HCT116 (cell line): ENCODE measurements at places on chromosomes 3 and 15. TPM values are rescaled to one million over a fixed set of nuclear protein-coding genes. Genes with fewer than 3 reads are reported as not detected.

DNA sequence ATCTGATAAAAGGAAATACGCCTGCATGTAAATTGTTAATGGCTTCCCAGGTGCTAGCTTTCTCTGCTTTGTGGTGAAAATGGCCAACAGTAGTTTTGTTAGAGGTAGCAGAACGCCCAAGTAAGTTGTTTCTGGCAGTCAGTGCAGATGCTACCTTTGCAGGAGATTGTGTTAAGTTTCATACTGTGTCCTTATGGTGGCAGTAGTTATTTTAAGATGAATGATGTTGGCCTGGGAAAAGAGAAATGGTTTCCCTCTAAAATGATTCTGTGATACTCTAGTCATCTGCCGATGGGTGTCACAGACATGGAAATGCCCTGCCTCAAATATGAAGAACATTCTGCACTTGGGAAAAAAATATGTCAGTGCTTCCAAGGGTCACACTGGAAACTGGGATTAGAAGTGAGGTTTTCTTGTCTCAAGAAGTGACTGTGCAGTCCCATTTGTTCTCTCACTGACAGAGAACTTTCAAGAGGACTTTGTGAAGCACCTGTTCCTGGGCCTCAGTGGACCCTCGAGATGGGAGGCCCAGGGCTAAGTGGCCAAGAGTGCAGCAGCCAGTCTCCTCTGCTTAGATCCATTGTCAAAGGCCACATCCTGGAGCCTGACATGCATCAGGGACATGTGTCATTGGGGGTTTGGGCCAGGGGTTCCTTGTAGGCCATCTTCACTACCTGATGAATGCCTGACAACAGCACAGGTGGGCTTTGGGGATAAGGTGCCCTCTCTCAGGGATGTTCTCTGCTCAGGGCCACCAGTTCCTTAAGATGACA lies 393.3 kb downstream of the CACNA2D3 start:
- no peaks in the 10 kb centered on the region for H3K4me1 ChIP-seq
- no peaks in the 10 kb centered on the region for H3K36me3 ChIP-seq
- H3K4me3 ChIP-seq = no peak overlapping the region
- DNase-seq = no peak
- H3K27me3 ChIP-seq = no peaks in the 10 kb centered on the region

DNA sequence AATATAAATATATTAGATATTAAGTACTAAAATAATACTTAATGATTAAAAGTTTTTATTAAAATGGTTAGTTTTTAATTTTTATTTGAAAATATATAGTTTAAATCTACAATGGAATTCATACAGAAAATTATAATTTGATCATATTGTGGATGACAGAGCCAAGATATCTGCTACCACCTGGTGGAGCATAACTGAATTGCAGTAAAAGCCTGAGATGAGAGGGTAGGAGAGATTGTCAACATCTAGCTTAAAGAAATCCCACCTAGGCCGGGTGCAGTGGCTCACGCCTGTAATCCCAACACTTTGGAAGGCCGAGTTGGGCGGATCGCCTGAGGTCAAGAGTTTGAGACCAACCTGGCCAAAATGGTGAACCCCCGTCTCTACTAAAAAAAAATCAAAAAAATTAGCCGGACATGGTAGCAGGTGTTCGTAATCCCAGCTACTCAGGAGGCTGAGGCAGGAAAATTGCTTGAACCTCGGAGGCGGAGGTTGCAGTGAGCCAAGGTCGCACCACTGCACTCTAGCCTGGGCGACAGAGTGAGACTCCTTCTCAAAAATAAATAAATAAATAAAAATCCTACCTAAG lies 25.1 kb upstream of the CSTA start:
- H3K4me3 ChIP-seq = no peak overlapping the region
- no peaks in the 10 kb centered on the region for H3K4me1 ChIP-seq
- H3K36me3 ChIP-seq = no peaks in the 10 kb centered on the region
- DNase-seq = peak; percentile 15
- no peak overlapping the region for H3K27ac ChIP-seq

MASP1 gene
- total RNA-seq = not detected

- H3K27me3 ChIP-seq = no peaks in the 10 kb centered on the region
- H3K4me1 ChIP-seq = no peaks in the 10 kb centered on the region
- H3K4me3 ChIP-seq = no peak overlapping the region
Measured at GRCh38 chr15:35470441-35470840, 75.5 kb downstream of the DPH6 start.

GRCh38 chr3:97694876-97695275 lies 69.7 kb upstream of the ARL6 start:
- DNase-seq = no peak
- H3K27me3 ChIP-seq = peaks cover 6% of the 10 kb centered on the region; the same call in 1 of the 2 replicates
- no peak overlapping the region for H3K4me3 ChIP-seq
- no peaks in the 10 kb centered on the region for H3K36me3 ChIP-seq
- no peak overlapping the region for H3K27ac ChIP-seq

- H3K4me1 ChIP-seq = no peaks in the 10 kb centered on the region
- no peak overlapping the region for H3K4me3 ChIP-seq
- no peak for DNase-seq
- H3K36me3 ChIP-seq = no peaks in the 10 kb centered on the region
- H3K27ac ChIP-seq = no peak overlapping the region
- no peaks in the 10 kb centered on the region for H3K27me3 ChIP-seq
Measured at GRCh38 chr3:105246536-105246935, 120.2 kb upstream of the ALCAM start.

- no peak overlapping the region for H3K27ac ChIP-seq
- no peak overlapping the region for H3K4me3 ChIP-seq
- peaks cover 12% of the 10 kb centered on the region for H3K4me1 ChIP-seq
- H3K27me3 ChIP-seq = no peaks in the 10 kb centered on the region
- no peak for DNase-seq
Measured at GRCh38 chr3:126279853-126280252, 77.4 kb downstream of the KLF15 start.

FBXO40 gene
- not detected for total RNA-seq

DNA sequence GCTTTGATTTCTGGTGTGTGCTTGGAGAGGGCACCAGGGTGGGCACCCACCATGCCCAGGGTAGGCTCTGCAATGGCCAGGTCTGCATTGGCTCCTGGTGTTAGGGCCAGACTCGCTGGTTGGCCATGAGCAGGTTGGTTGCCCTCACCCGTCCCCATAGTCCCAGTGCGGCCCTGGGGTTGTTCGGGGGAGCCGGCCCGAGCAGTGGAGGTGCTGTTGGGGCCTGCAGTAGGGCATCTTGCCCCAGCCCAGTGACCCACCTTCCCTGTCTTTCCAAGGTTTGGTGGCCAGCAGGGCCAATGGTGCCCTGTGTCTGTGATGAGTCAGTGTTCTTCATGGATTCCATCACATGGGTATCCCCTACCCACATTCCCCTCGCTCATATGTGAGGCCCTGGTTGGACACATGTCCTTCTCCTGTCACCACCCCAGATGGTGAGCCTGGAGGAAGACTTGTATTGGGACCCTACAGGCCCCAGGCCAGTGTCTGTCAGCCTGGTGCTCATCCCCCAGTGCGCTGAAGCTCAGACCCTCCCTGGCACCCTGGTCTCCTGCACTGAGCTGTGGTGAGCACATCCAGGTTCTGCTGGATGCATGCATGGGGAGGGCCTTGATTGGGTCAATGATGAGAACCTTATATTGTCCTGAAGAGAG lies 190.1 kb downstream of the UBE3A start:
- no peaks in the 10 kb centered on the region for H3K27me3 ChIP-seq
- H3K36me3 ChIP-seq = no peaks in the 10 kb centered on the region
- H3K27ac ChIP-seq = no peak overlapping the region
- no peak overlapping the region for H3K4me3 ChIP-seq
- DNase-seq = no peak

GALK2 gene
- 18.7 TPM for total RNA-seq

CPLX3 gene
- total RNA-seq = not detected

GRCh38 chr15:75648156-75649000 lies 666 bp downstream of the SNX33 start:
- no peaks in the 10 kb centered on the region for H3K27me3 ChIP-seq
- no peak for DNase-seq
- H3K36me3 ChIP-seq = no peaks in the 10 kb centered on the region
- H3K4me1 ChIP-seq = peaks cover 22% of the 10 kb centered on the region
- peak overlapping the region; percentile 76 for H3K27ac ChIP-seq

HDC gene
- not detected for total RNA-seq
